ENCODE measurements at places on chromosomes 2 and 18.

DNA sequence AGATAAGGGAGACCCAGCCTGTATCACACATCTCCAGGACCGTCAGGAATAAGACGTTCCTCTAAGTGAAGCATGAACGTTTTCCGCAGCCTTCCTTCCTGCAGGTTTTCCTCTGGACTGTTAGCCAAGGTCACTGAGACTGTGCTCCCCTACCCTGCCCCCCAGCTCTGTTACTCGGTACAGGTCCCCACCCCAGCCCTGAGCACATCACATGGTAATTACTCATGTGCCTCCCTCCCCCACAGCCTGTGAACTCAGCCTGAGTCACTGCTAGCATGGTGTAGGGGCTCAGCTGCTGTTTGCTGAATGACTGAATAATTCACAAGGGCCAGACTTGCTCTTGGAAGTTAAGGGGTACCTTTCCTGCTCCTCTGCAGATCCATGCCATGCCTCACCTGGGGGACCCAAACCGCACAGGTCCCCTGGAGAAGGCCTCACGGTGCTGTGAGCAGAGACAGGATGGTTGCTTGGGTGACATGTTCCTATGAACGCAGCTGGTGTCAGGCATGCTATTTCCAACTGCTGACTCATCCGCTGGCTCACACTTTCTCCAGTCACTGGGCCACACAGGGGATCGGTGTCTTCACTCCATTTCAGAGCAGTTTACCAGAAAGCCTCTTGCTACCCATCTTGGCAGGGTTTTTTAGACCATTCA lies 88.2 kb downstream of the PLB1 start:
- DNase-seq, result no peak

DNA sequence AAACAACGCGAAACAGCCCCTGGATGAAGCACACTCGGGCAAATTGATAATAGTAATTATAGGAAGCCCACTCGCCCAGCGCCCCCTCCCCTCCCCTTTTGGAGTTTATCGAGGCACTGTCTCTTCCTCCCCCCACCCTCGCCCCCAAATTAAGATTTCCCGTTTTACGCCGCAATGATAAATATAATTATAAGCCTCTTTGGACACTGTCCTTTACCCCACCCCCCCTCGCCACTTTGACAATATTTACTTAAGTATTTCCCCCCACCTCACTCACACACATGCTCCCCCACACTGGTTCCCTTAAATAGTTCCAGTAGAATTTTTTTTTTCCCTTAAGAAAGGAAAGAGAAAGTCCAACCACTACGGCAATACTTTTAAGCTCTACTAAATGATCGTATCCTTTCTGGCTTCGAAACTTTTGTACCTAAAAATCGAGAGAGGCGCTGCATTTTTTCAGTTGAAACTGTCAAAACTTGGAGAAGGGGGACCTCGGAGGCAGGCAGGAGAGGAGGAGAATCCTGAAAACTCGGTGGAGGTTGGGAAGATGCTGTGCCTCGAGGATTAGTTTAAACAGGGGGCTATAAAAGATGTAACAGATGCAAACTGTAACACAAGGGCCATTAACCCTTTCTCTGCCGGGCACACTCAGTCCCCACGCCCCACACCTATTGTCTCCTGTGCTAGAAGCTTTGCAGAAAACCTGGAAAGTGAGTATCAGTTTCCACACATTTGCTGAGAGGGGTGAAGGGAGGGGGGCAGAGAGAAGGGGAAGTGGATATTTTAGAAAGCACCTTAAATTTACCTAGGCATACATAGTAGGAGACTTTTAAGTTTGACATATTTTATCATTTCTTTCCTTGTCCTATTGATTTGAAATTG lies 1.8 kb downstream of the ZEB2 start:
- no peak for DNase-seq

DNA sequence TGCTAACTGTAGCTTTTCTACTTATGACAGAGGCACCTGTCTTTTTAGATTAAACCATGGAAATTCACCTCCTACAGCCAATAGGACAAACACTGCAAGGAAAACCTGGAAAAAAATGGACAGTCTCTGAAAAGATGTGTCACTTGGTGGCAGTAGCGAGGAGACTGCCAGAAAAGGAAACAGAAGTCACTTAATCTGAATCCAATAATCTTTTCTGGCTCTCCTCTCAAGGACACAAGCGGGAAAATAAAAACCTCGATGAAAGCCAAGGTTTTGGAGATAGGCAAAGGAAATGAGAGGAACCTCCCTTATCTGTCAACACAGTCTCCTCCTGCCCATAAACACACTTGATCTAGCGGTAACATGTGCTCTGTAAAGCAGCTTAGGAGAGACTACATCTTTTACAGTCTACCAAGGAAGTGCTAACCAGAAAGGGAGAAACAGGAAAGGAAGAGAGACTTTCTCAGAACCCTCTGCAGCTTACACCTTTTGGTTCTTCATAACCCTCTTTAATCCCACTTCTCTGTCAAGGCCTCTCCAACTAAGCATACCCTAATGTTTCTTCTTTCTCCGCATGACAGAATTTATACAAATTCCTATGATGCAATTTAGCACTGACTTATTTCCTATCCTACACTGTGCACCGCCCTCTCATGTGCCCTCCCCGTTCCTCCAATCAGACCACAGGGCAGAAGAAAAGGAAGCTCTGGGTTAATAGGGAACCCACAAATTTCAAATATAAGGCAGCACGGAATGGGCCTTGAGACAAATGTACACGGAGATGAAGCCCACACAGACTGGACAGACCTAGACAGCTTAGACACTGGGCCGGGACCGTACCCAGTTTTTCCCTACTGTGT lies 52.8 kb downstream of the CLASP1 start:
- DNase-seq, result no peak

- DNase-seq, result no peak
These were observed 199.2 kb downstream of the ICOS start for GRCh38 chr2:204135752-204136151.
